NCI-H774 (cell line): ENCODE measurements at places on chromosomes 7 and 10.
A peak's percentile ranks its signal among the peaks of the same experiment; 100 is the strongest.

DNA sequence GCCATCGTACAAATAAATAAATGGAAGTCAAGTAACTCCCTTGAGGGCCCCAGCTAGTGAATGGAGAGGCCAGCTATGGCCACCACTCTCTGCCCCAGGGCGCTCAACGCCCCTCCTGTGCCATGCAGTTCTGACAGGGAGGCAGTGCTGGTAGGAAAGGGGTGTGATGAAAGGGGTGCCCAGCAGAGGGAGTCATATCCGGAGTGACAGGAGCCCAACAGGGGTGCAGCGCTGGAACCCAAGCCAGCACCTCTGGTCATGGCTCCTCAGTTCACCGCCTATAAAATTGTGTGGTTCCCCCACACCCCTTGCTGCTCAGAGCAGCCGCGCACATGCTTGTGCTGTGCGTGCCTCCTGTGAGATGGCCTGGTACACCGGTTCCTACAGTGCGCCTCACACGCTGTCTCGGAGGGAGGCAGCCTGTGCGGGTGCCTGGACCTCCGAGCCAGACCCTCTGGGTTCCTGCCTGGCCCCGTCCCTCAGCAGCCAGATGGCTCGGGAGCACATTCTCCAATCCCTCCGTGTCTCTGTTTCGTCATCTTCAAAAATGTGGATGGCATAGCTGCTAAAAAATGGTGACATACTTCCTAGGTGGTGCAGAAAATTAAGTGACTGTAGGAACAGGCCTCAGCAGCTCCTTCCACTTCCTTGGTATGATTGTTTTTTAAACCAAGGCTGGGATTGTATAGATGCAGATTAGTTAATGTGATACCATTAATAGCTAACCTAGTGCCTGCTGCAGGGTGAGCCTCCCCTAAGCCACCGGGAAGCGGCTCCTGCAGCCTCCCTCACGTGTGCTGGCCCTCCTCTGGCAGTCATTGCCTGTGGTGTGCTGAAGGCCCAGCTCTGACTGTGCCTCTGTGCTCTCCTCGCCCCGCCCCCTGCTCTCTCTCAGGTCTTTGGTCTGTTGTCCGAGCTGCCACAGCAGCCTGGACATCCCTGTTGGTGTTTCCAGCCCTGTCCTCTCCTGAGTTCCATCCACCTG lies 125.8 kb downstream of the EGFR start:
- no peak for DNase-seq

DNA sequence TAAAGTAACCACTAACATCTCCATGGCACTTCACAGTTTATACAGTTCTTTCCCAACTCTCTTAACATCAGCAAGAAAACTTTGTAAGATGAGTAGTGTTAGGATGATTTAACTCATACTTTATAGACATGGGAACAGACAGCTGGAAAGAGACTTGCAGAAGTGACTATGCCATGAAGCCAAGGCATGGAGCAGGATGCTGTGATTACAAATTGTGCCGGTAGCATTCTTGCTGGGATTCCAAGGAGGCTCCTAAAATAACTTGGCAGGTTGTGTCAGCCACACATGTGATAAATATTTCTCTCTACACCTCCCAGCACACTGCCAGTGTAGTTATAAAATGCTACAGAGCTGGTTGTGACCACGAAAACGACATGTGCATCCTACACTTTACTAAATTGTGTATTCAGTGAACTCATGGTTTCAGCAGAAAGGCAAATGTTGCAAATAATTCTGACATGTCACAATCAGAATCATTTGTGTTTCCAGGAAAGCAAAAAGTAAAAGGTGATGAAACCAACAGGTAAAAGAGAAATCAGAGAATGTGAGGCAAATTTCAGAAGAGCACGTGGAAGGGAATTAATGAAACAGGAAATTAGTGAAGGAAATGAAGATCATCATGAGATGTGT lies 5.6 kb upstream of the CYP3A4 start:
- no peak for DNase-seq

DNA sequence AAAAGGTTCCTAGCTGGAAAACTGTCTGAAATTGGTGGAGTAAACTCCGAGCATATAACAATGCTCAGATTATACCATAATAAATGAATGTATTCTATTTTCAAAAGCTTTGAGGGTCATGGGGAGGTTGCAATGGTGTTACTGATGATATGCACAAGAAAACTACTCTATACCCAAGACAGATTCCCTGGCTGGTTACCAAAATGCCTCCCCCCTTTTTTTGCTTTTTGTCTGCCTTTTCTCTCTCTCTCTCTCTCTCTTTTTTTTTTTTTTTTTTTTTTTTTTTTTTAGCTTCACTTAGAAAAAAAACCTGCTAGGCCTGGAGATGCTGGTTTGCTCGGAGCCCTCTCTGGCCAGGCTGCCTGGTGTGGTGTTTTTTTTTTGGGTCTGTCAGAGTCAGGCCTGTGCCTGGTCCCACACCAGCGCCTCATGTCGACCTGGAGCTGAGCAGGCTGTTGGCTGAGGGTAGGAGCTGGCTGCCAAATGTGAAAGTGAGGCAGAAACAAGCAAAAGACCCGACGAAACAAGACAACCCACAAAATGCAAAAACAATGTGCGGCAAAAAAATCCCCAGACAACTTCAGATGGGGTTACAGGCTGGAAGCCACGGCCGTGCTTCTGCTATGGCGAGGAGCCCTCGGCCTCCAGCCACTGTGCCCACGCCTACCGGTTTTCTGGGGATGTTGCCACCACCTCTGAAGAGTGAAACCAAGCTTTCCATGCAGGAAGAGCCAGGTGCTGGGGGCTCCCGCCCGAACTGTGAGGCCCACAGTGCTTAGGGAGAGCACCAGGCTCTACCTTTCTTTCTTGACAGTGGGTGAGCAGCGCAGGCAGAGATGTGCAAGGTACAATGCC lies 59.9 kb upstream of the EFCAB10 start:
- no peak for DNase-seq

DNA sequence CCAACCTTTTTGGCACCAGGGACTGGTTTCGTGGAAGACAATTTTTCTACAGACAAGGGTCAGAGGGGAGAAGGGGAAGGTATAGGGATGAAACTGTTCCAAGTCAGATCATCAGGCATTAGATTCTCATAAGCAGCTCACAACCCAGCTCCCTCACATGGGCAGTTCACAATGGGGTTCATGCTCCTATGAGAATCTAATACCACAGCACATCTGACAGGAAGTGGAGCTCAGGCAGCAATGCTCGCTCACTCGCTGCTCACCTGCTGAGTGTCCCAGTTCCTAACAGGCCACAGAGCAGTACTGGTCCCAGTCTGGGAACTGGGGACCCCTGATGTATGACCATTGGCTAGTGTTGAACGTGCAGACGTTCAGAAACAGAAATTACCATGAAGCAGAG lies 63.7 kb downstream of the ATE1 start:
- no peak for DNase-seq

- DNase-seq: no peak
Measured at GRCh38 chr7:117995850-117996650, 122.8 kb upstream of the CTTNBP2 start.

- no peak for DNase-seq
Measured at GRCh38 chr10:131477457-131478121, 166.1 kb upstream of the TCERG1L start.

GRCh38 chr7:36082216-36082615 lies 70.8 kb upstream of the EEPD1 start:
- no peak for DNase-seq

DNA sequence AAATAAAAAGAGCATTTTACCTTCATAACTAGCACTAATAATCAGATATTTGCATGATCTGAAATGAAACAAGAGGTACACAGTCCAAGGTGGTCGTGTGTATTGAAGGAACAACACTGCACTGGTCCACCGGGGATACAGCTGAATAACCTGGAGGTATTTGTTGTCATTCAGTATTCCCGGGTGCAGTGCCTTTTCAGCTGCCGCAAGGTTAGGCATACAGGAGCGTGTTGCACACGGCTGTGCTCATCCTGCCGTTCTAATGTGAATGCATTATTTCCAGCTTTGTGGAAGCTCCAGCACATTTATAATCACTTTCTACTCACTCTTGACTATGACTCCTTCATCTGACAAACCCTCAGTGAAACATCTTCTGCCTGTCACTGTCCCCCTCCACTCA lies 377.8 kb downstream of the GFRA1 start:
- no peak for DNase-seq

- no peak for DNase-seq
Measured at GRCh38 chr10:79158004-79158340, 89.2 kb downstream of the ZMIZ1 start.

GRCh38 chr10:29304264-29304994 lies 15.6 kb downstream of the LYZL1 start:
- peak; percentile 48 for DNase-seq

DNA sequence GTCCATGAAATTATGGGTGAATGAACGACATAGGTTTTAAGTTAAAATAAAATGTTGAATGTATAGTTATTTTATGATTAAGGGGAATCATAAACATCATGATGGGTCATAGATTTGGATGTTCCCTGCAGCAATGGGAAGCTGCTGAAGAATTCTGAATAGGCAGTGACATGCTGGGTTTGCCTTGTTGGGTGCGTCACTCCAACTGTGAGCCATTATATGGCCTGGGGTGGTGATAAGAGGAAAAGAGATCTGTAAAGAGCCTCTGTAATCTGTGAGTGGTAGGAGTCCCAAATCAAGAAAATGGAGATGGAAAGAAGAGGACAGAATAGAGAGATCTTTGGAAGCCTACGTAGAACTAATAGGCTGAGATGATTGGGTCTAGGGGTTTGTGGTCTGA lies 58.1 kb upstream of the GPR26 start:
- no peak for DNase-seq

DNA sequence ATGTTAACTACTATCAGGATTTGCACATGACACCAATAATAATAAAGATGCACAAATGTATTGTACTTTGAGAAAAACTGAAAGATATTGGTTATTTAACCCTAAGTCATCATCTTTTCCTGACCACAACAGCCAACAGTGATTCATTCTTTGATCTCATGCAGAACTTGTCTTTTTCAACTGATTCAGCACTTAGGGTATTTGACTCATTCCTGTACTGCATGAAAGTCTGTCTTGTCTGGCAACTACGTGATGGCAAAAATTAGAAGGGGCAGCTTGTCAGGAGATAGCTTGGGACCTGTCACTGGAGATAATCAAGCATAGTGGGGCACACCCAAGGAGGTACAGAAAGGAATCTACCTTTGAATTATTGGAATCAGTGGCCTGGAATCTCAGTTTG lies 77.8 kb upstream of the LRRC17 start:
- DNase-seq: no peak

DNA sequence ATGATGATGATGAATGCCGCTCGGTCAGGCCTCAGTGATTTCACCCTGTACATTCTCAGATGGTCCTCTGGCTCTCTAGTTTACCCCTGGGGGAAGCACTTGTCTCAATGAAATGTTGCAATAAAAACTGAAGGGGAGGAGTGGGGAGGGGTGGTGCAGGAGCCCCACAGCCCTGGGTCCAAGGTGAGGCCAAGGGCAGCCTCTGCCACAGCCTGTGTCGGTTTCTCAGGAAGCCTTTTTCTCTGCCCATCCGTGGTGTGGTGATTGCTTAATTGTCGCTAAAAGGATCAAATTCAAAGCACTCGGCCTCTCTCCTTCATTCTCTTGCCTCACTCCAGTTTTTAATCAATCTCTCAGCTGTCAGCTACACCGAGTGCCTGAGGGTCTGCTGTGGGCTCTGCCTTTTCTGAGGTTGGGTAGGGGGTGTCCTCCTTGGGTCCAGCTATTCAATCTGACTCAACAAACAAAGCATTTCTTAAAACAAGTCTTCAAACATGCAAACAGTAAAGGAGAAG lies 39.1 kb upstream of the HSPA12A start:
- no peak for DNase-seq

DNA sequence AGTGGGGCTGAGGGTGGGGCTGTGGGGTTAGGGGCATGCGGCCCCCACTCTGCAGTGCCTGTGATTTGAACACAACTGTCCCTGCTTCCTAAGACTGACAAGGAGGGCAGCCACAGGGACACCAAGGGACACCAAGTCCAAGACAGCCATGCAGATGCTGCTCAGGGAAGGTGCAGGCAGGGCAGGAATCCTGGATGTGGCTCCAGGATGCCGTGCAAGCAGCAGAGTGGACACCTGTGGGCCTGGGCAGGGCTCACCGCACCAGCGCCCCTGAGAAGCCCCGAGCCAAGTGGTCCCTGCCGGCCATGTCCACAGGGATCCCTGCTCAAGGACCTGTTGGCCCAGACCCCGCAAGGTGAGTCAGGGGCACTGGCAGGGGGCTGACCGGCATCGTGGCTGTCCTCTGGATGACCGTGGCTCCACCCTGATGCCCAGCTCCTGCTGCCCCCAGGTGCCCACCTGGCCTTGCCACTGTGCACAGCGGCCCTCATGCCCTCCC lies 58.5 kb downstream of the STK32C start:
- DNase-seq: no peak

GRCh38 chr7:141234335-141235105 lies 160.7 kb downstream of the TMEM178B start:
- DNase-seq: no peak

- DNase-seq: no peak
Measured at GRCh38 chr10:18786478-18786877, 127.2 kb downstream of the ARL5B start.

- DNase-seq: no peak
Measured at GRCh38 chr10:109726473-109726872, 196.8 kb downstream of the XPNPEP1 start.

- DNase-seq: no peak
Measured at GRCh38 chr7:25621993-25622392, 393.7 kb upstream of the NPVF start.

DNA sequence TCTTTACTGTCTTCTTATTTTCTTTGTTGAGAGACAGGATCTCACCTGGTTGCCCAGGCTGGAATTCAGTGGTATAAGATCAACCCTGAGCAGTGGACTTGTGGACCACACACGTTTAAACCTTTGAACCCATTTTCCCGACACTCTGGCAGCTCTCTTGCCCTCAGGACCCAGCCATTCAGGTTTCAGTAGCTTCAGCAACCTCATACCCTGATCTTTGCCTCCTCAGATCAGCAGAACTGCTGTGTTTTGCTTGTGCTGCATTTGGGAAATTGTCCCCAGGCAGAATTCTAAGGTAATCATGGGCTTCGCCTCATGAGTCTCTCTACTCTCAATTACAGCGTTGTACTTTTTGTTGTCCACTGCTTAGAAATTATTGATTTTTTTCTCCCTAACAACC lies 317.6 kb upstream of the KIAA1217 start:
- no peak for DNase-seq

GRCh38 chr7:44131173-44132029 lies 8.1 kb upstream of the POLD2 start:
- peak; percentile 37 for DNase-seq

DNA sequence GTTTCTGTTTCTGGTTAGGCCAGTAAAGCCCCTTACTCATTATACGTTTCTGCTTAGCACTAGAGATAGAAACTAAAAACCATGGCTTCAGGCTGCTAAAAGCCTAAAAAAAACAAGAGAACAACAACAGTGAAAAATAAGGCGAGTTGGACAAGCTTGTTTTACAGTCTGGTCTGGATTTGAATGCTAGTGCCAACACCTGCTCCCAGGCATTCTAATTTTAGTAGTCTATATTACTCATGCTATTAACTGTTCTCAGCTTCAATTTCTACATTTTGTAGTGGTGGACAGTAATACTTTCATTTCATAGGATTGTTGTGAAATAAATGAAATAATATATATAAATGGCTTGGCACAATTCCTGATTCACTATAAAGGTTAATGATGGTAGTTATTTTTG lies 108.5 kb downstream of the HBP1 start:
- no peak for DNase-seq
